T-helper 1 cell (primary cell): ENCODE measurements at places on chromosomes 4 and X.

- no peak for DNase-seq
Measured at GRCh38 chr4:60463857-60464502, 736.1 kb upstream of the ADGRL3 start.

DNA sequence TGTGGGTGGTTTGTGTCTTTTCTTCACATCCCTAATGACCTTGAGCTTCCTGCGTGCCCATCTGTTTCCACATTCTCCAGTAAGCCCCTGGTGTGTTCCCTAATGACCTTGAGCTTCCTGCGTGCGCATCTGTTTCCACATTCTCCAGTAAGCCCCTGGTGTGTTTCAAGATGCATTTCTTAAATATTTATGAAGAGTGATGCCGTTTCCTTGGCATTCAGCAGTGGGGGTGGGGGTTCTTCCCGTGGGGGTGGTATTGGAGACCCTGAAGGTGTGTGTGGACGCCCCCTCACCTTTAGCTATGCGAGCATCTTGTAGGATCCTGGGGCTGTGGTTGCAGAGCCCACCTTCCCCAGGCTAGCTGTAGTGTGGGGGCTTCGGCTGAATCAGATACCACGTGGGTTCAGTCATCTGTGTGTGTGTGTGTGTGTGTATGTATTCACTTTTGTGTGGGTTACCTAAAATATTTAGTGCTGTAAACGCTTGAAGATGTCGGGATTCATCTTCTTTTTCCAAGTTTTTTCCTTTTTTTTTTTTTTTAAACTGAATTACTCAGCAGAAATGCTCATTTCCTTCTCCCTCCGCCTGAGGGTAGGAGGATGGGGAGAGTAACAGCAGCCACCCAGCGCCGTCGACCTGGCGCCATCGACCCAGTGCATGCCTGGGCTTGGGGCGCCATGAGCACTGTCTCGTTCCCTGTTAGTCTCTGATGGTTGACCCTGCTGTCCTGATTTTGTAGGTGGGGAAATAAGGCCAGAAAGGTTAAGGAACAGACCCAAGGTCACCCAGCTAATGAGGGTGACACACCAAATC, 9.9 kb downstream of the NSG1 start:
- DNase-seq = no peak

GRCh38 chrX:116824785-116825184, 362.0 kb upstream of the CT83 start:
- DNase-seq = no peak

DNA sequence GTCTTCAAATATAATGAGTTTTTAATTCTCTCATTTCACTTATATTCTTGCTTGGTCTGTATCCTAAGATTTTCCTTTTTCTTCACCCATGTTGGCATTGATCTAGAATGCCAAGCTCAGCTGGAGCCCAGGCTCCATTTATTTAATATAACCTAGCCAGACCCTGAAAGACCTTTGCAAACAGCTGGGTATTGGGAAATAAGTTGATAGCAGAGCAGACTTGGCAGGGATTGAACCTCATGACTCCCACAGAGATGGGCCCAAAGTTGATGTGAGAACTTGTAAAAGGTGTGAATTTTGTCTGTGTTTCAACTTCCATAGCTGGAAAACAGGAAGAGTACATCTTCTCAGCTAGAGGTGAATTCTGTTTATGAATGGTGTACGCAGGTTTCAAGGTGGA, 59.5 kb downstream of the SH2D1A start:
- no peak for DNase-seq

DNA sequence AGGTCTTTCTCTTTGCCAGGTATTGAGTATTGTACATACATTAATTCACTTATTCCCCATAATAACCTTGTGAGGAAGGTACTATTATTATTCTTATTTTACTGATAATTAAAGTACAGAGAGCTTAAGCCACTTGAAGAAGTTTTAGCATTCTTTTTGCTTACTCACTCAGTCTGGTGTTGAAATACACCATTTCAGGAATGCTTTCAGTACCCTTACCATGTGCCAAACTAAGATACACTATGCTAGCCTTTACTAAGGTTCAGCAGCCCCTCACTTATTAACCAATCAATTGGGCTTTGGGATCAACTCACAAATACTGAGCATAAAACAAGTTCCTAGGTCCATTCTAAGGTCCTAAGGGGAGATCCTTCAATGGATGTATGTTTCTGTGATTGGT, 179.0 kb upstream of the FGF13 start:
- no peak for DNase-seq

DNA sequence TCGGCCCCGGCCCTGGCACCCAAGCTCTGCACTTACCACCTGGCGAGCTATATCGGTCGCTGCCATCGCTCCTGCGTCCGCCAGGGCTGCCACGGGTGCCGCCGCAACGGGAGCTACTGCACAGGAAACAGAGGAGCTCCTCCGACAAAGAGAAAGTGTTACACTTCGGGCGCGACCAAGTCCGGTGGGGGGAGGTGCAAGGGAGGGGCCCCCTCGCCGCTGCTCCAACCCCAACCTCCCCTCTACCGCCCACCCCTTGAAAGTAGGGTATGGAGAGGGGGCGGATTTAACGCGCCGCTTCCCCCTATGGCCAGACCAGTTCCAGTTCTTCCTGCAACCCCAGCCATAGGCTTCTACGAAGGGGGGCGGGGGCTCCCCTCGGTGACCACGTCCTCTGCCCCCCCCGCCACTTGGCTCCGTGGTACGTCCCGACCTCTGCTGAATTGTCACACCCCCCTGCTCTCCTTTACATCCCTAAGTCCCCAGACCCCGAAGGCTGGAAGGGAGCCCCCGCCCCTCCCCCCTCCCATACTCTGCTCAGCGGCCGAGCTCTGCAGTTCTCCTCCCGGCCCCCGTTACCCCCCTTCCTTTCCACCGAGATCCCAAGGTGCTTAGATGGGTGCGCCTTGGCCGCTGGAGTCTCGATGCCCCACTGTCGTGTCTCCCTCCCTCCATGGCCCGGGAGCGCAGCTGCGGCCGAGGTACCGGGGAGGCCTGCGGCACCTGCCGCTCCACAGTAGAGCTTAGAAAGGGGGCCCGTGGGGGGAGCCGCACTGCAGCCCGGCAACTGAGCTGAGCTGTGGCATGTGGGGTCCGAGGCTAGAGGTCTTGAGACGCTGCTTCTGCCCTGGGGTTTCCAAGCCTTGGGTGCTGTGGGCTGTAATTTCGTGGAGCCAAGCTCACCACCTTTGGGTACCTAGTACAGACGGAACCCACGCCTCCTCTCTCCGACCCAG, at the start of gene SEPTIN6:
SEPTIN6 (minus strand) TSS at position 129 of the 956 bp plus-strand sequence; CDS start at position 66, 63 bp downstream.
- DNase-seq = peak; percentile 93

DNA sequence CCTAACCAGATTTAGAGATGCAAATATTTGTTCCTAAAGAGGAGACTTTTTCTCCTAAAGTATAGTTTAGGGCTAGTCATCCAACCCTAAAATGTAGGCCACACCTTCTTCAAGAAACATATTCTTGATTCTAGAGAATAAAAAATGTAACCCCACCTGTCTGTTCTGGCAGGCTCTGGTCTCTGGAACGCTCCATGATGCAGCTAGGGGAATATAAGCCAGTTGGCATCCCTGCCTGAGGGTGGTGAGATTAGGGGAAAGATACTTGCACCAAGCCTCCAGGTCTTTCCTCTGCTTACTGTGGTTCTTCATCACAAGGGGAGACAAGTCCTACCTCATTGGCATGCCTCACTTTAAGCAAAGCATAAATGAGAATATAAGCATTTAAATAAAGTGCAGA, 21.2 kb upstream of the TBC1D9 start:
- no peak for DNase-seq

DNA sequence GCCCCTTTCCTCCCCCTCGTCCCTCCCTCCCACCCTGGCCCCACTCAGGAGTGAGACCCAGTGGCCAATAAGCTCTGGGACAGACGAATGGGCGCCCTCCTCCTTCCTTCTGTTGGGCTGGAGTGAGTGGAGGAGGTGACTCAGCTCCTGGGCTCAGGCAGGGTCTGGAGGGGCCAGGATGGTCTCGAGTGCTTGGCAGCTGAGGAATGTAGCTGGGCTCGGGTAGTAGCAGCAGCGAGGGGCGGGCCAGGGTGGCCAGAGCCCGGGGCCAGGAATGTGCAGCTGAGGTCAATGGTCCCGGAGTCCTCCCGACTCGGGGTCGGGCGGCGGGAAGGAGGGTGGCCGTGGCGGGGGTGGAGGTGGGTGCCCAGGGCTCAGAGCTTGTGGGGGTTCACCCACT, 15.0 kb downstream of the G6PD start:
- no peak for DNase-seq

- DNase-seq = no peak
Measured at GRCh38 chr4:115323106-115323707, 209.8 kb upstream of the NDST4 start.

DNA sequence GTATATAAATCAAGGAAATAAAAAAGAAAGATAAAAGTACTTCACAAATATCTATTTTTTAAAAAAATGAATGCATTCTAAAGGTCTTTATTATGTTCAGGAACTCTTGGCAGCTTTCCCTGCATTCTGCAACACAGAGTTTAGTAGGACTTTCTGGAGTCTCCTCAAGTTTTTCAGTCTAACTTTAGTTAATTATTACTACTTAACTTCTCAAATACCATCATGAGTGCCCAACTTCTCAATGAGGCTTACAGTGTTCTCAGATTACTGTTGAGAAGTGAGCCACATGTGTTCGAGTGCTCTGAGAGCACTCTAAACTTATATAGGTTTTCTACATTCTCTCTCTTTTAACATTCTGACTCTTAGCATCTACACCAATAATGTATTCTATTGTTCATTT, 1852.9 kb upstream of the PCDH10 start:
- no peak for DNase-seq

GRCh38 chr4:183828839-183829238, 76.3 kb upstream of the STOX2 start:
- DNase-seq = no peak
